ENCODE measurements at places on chromosomes 2 and 18.

- no peak overlapping the region for H3K4me3 ChIP-seq
- H3K27me3 ChIP-seq: no peaks in the 10 kb centered on the region
- H3K4me1 ChIP-seq: no peaks in the 10 kb centered on the region
- no peak for DNase-seq
- H3K36me3 ChIP-seq: no peaks in the 10 kb centered on the region
Observed at GRCh38 chr2:4762951-4763376, 929.2 kb upstream of the SOX11 start.

- H3K4me1 ChIP-seq: no peaks in the 10 kb centered on the region
- H3K4me3 ChIP-seq: no peak overlapping the region
- H3K27me3 ChIP-seq: no peaks in the 10 kb centered on the region
Observed at GRCh38 chr2:204280262-204280668, 265.0 kb upstream of the PARD3B start.

- H3K27me3 ChIP-seq: no peaks in the 10 kb centered on the region
- no peak overlapping the region for H3K4me3 ChIP-seq
- H3K4me1 ChIP-seq: peaks cover 25% of the 10 kb centered on the region
- DNase-seq: no peak
- peak overlapping the region; percentile 77 for H3K27ac ChIP-seq
Observed at GRCh38 chr2:218021536-218022071, 18.8 kb upstream of the TNS1 start.

GRCh38 chr18:76487782-76488181 is 7.3 kb downstream of the ZNF516 start:
- DNase-seq: no peak
- no peak overlapping the region for H3K27ac ChIP-seq
- no peak overlapping the region for H3K4me3 ChIP-seq

Data from ascending aorta (tissue), 2 donors.